Caco-2 (cell line): ENCODE measurements at places on chromosomes 7 and 10. TPM values are rescaled to one million over a fixed set of nuclear protein-coding genes. Genes with fewer than 3 reads are reported as not detected.

The CYP3A4 gene
- not detected in 2 replicates for total RNA-seq

The LHFPL3 gene
- total RNA-seq = not detected in 2 replicates

The PKD2L1 gene
- 0.19 TPM in 1 of 2 replicates, not detected in the other for total RNA-seq

The WDFY4 gene
- total RNA-seq = not detected in 2 replicates

The GRID2IP gene
- 0.65 and 0.95 TPM in 2 replicates for total RNA-seq

The VPS37D gene
- 1.9 and 2.7 TPM in 2 replicates for total RNA-seq

GRCh38 chr10:104732222-104732621, 91.1 kb downstream of the SORCS3 start:
- DNase-seq = no peak

DNA sequence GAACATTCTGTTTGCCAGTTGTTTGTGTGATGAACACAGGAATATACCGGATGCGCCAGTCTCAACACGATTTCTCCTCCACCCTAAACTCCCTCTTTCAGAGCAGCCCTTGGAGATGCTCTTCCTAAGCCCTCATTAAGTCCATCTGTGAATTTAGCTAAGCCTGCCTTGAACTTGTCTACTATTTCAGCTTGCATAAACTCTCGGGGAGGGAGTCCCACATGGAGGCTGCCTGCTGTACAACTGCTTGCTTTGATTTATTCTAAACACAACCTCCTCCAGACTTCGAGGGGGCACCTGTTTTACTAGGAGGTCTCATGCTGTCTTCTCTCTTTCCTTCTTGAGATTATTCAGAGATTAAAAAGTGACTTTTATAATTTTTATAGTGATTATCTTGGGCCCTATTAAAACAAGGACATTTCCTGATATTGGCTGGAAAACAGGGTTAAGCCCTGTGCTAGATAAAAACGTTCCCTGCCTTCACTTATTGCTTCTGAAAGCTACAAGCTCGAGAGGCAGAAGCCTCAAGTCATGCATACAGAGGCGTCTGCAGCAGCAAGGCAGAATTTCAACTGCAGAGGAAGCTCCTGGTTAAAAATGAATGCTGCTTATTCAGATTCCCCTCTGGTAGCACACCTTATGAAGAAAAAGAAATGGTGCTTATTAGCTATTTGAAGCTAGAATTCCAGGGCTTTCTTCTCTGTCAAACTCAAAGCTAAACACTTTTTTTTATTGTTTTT, 174.3 kb downstream of the FANK1 start:
- DNase-seq = no peak

DNA sequence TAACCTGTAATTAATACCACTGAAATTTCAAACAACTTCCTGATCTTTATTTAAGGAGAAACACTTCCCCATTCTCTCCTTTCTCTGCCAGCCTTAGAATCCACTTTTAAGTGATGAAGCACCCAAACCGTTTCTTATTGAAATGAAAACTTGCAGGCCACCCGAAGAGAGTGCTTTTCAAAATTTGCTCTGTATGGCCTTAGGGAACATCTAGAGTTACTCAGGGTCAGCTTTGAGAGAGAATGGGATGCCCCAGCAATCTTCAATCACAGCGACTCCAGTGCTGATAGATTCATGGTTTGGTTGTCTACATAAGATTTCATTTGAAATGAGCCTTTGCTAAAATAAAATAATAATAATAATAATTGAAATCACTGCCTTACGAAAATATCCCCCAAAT, 323.1 kb downstream of the PCLO start:
- no peak for DNase-seq

DNA sequence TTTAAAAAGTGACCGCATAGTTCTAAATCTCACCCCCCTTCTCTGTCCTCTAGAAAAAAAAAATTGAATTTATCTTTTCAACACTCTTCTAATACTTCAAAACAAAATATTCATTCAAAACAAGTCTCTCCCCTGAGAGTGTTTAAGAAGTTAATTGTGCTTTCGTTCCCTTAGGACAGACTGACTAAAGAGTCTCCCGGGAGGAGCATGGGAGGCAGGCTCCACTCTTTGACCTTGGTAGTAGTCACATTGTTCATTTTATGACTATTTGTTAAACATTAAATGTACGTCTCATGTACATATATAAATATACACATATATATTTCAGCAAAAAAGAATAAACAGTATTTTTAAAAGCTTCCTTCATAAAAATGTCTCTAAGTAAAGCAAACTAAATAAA, 35.3 kb upstream of the SPOCK2 start:
- DNase-seq = no peak

DNA sequence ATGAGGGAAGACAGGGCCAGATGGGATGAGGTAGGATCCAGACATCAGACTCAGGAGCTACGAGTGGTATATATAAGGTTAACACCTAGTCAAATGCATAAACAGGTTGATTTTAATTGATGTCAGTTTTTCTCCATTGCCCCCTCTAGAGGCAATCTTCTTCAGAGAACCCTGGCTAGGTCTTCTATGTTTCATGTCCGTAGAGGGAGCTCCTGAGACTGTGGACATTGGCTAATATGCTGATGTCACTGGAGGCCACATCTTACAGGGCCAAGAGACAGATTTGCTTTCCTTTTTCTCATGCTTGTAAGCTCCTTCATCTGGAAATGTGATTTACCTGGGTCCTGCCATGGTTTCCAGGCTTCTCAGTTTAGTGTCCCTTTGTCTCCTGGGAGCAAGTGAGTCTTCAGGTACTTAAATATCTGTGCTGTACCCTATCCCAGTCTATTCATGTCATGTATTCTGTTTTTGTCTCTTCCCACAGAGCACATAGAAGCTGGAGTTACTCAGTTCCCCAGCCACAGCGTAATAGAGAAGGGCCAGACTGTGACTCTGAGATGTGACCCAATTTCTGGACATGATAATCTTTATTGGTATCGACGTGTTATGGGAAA, 161.6 kb upstream of the PRSS1 start:
- peak; percentile 59 for DNase-seq

- DNase-seq = no peak
Observed at GRCh38 chr7:25235471-25235870, 7.2 kb upstream of the NPVF start.
